ENCODE measurements at places on chromosomes 3 and 15.
A peak's percentile ranks its signal among the peaks of the same experiment; 100 is the strongest.

DNA sequence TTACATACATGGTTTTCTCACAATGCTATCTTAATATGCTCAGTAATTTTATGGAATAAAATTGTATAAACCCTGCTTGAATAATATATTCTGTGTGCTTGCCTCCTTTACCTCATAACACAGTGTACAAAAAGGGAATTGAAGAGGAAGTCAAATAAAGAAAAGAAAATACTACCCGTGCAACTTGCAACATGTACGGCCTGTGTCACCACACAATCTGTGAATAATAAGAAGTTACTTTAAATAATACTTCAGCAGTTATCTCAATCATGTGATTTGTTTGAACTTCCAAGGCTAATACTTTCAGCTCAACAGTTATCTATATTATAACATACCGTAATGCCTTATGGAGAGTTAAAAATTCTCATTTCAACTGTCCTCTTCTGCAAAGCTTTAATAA lies 58.1 kb upstream of the SATB1 start:
- no peak for DNase-seq

GRCh38 chr3:94543161-94543560 lies 480.3 kb downstream of the NSUN3 start:
- no peak for DNase-seq

- DNase-seq: no peak
Observed at GRCh38 chr3:5314897-5315296, 127.4 kb downstream of the EDEM1 start.

- DNase-seq: no peak
Observed at GRCh38 chr3:20935791-20936190, 749.8 kb upstream of the SGO1 start.

DNA sequence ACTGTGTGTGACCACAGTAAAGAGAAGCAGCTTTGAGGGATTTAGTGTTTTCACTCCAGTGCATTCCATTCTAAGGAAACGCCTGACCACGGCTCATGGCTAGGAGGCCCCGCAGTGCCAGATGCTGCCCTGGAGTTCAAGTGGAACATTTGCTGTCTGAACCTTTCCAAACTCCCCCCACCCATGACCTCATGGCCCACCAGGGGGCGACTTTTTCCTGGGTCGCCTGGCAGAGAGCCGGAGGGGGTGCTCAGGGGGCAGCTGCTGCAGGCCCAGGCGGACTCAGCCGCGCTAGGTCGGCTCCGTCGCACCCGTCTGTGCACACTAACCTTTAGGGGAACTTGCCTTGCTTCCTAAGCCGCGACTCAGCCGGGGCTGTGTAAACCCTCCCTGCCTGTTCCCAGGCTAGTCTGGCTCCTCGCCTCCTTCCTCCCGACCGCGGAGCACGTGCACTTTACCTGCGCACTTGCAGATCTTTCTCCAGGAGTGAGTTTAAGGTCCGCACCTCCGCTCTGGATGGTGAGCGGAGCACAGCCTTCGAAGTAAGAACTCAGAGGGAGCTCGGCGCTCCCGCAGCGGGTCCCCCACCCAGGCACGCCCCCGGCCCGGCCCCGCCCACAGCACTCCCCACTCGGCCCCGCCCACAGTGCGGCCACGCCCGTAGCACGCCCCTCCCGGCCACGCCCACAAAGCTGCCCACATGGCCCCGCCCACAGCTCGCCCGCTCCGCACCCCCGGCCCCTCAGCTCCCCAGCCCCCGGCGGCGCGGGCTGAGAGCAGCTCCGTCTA lies at the start of gene OCA2:
Gene OCA2 (minus strand): TSS at position 550 of the 789 bp plus-strand sequence. CDS start 17,441 bp downstream, outside the sequence.
- DNase-seq: peak; percentile 56

- no peak for DNase-seq
Observed at GRCh38 chr3:52710512-52710911, 4.6 kb downstream of the SPCS1 start.

DNA sequence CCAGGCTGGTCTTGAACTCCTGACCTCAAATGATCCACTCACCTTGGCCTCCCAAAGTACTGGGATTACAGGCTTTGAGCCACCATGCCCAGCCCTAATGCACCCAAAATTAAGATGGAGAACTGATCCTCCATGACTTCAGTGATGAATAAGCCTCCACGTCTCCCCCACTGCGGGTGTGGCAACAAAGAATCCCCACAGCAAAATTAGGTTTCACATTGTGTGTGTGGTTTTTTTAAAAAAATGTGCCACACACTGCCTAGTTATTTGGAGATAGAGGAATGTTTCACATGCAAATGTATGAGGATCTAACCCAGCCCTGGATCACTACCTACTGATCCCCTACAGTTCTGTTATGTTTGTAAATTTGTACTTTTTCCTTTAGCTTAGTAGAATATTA lies 17.3 kb downstream of the HDAC11 start:
- no peak for DNase-seq

- no peak for DNase-seq
Observed at GRCh38 chr15:43029476-43029875, 76.4 kb downstream of the UBR1 start.

DNA sequence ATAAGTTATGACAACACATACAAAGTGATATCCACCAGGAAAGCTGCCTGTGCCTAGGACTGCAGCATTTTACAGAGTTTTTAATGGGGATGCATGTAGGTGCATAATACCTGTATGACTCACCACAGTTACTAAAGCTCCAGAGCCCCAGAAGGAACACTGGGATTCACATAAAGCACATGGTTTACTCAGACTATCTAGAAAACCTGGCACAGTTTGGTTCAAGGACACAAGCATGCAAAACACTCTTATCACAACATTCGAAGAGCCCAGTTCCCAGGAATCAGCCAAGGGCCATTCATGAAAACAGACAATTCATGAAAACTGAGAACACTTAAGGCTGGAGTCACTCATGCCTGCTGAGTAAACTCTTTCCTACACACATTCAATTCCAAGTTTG lies 261.0 kb downstream of the PYDC2 start:
- DNase-seq: no peak

GRCh38 chr15:53611145-53611920 lies 148.1 kb downstream of the WDR72 start:
- DNase-seq: no peak

GRCh38 chr15:31852933-31853799 lies 177.1 kb upstream of the CHRNA7 start:
- DNase-seq: no peak

- no peak for DNase-seq
Observed at GRCh38 chr3:151434151-151434890, 26.5 kb downstream of the IGSF10 start.

GRCh38 chr3:73448761-73449301 lies 175.9 kb downstream of the PDZRN3 start:
- DNase-seq: no peak

GRCh38 chr3:189567766-189568420 lies 63.3 kb upstream of the TP63 start:
- no peak for DNase-seq

- no peak for DNase-seq
Observed at GRCh38 chr3:97972976-97973375, 745 bp upstream of the RIOX2 start.

- no peak for DNase-seq
Observed at GRCh38 chr15:70033529-70034140, 64.1 kb downstream of the TLE3 start.

- DNase-seq: peak; percentile 84
Observed at GRCh38 chr15:40038638-40039543, at the start of gene SRP14. SRP14 (minus strand) TSS chr15:40039181; CDS start chr15:40039116, 65 bp downstream.

DNA sequence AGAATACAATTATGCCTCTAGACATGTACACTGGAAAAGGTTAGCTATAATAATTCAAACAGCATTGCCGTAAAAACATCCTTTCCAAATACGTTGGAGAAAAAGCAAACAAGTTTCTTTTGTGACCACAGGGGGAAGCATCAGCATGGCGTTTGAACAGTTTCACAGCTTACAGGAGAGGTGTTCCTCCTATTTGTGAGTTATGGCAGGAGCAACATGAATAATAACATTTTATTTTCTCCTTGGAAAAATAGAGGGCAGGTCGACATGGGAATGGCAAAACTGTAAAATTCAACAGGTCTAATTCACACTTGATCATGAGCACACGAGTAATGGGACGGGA lies 39.7 kb upstream of the GADL1 start:
- no peak for DNase-seq

Measured in stimulated activated CD8-positive, alpha-beta memory T cell treated with anti-CD3 and anti-CD28 coated beads, Interleukin-7, amount 100 ng/mL, for 1 hour (primary cell).